Fibroblast of upper back skin (primary cell): ENCODE measurements at places on chromosomes 13 and 19.

GRCh38 chr13:102317593-102317992 lies 84.3 kb downstream of the FGF14 start:
- no peak for DNase-seq

DNA sequence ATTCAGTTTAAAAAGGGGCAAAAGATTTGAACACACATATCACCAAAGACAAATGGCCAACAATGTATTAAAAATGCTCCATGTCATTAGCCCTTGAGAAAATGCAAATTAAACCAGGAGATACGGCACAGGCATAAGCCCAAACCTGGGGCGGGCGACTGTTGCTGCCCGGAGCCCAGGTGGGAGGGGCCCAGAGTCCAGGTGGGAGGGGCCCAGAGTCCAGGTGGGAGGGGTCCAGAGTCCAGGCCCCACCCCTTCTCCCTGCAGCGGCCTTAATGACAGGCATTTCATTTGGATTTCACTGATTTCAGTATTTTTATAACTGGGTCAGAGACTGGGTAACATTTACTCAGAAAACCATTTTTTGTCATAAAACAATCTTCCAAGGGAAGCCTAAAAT lies 78.2 kb downstream of the RASA3 start:
- no peak for DNase-seq

- no peak for DNase-seq
These were observed 711 bp downstream of the CAMSAP3 start for GRCh38 chr19:7596211-7596937.

GRCh38 chr13:46345398-46345797 lies 41.7 kb downstream of the RUBCNL start:
- no peak for DNase-seq

GRCh38 chr19:2610637-2611482 lies 91.6 kb downstream of the GNG7 start:
- DNase-seq: peak; percentile 98

GRCh38 chr19:9621156-9622037 lies at the start of gene ZNF561:
Gene ZNF561, minus strand, starts transcription at chr19:9621232. Its CDS starts 1,776 bp downstream, at chr19:9619456.
- DNase-seq: peak; percentile 90

GRCh38 chr13:39036212-39036611 lies 1.7 kb downstream of the PROSER1 start:
- peak; percentile 11 for DNase-seq

DNA sequence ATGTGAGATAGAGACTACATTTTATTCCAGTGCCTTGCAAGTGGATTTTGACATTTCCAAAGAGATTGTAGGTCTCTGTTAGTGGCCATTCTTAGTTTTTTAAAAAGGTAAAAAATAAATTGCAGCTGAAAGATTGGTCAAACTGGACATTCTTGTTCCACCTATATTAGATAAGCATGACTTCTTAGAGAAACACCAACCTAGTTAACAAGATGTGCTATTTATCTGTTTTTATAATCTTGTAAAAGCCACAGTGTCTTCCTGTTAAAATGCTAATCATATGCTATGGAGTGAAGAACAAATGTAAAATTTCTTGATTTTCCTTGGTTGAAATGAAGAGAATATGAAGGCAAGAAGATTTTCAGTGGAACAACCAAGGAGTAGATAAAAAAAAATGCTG lies 33.4 kb upstream of the GPR183 start:
- no peak for DNase-seq

- DNase-seq: no peak
These were observed 7.4 kb downstream of the DMKN start for GRCh38 chr19:35506011-35506410.

DNA sequence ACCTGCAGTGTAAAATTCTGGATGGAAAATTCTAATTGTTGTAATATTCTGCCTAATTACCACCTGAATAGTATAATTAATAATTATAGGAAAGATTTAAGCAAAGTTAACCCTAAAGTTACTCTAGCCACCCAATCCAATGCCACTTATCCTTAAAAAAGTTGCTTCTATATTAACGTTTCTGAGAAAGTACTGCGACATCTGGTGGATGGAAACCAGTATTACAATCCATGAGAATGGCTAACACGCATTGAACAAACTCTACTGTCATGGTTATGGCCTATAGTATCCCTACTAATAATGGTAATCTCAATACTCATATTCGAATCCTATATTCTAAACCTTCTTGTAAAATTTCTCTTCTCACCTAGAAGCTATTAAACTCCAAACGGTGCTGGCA lies 1551.8 kb downstream of the SLITRK1 start:
- peak; percentile 2 for DNase-seq

GRCh38 chr19:46783670-46784069 lies 4.7 kb downstream of the SLC1A5 start:
- DNase-seq: no peak

DNA sequence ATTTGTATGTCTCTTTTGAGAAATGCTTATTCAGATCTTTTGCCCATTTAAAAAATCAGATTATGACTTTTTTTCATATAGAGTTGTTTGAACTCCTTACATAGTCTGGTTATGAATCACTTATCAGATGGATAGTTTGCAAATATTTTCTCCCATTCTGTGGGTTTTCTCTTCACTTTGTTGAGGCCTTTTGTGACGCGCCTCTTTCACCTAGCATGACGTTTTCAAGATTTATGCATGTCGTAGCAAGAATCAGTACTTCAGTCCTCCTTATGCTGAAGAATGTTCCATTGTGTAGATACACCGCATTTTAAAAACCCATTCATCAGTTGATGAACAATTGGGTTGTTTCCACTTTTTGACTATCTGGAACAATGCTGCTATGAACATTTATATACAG lies 13.4 kb downstream of the PABPC3 start:
- no peak for DNase-seq

- DNase-seq: peak; percentile 40
These were observed 26.4 kb upstream of the TPTE2 start for GRCh38 chr13:19587635-19588300.

GRCh38 chr13:39244561-39245230 lies 206.4 kb downstream of the NHLRC3 start:
- no peak for DNase-seq
